Stimulated activated CD4-positive, alpha-beta T cell treated with anti-CD3 and anti-CD28 coated beads, Interleukin-1b, Interleukin-23, amount 100 ng/mL, for 24 hours (primary cell): ENCODE measurements at places on chromosomes 3 and 15.

DNA sequence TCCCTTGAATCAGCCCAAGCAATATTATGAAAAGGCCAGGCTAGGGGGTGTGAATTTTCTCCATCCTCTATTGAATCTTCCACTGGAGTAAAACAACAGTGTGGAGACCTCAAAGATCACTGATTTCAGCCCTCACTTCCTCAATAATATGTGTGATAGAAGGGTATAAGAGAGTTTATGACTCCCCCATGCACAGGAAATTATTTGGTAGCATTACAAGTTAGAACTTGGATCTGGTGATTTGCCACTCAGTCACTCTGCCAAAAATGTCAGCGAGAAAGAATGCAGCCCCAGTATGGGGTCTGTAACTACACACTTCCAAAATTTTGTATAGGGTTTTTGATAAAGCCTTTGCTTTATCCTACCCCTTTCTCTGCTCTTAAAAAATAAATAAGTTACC lies 81.0 kb upstream of the KCNMB2 start:
- no peak for DNase-seq

- DNase-seq: no peak
These were observed 63.5 kb downstream of the MLH1 start for GRCh38 chr3:37056826-37057225.

DNA sequence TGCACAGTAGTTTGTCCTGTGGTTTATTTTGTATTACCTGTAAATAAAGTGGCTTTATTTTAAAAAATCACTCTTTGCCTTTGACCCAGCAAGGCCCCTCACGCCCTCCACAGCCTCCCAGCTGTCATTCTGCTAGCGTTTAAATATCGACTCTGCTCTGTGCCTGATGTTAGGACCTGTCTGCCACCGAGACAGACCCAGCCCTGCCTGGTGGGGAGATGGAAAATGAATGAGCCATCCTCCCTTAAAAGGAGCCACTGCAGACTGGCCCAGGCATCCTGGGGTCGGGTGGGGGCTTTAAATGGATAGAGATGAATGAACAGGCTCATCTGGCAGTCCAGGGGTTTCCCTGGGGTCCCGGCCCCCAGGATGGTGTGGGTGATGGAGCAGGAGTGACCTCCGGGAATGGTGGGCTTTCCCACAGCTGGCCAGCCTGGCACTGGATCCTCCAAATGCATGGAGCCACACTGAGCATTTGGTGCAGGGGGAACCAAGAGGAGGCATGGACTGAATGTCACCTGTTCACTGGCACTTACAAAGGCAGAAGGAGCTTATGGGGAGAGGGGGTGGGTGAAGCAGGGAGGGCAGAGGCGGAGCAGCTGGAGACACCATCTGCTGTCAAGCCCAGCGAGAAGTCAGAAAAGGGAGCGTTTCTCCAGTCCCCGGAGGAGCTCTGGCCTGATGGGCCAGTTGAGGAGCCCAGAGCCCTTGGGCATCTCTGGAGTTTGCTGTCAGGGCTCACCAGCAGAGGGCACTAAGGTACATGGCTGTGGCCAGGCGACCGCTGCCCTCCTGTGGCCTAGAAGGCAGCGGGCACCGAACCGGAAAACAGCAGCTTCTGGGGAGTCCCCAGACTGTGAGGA lies 11.9 kb downstream of the GRM2 start:
- no peak for DNase-seq

DNA sequence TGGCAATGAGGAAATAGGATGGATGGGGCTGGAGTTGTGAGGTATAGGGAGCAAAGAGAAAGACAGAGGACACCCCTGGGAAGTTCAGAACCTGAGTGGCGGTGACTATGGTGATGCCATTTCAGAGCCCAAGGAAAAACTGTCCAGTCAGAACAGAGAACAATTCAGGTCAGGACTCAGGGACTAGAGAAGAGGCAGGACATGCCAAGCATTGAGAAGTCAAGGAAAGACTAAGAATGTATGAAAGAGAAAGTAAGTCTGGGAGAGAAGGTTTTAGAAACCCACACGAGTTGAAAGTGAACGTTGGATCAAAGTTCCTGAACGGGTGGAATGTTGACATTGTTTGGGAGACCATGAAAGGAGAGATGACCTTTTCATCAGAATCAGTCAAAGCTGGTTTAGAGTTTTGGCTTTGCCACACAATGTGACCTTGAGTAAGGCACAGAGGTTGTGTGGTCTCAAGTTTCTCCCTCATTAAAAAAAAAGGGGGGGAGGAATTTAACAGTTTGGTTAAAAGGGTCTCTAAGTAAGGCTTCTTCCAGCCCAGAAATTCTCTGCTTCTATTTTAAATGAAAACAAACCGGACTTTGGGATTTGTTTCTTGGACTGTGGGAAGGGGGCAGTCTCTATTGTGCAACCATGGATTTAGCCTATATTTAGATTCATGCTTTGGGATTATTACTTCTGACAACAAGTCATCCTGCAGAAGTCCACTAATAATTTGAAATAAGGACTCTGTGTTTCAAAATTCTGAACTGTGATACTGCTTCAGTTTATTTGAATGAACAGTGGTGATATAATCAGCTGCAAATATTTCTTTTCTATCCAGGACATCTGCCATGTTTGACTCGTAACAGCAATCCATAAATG lies 315.9 kb upstream of the TBL1XR1 start:
- no peak for DNase-seq

- DNase-seq: no peak
These were observed 14.1 kb downstream of the IL17RD start for GRCh38 chr3:57151021-57151449.

- DNase-seq: peak; percentile 12
These were observed 26.1 kb downstream of the FAM174B start for GRCh38 chr15:92629276-92629974.

DNA sequence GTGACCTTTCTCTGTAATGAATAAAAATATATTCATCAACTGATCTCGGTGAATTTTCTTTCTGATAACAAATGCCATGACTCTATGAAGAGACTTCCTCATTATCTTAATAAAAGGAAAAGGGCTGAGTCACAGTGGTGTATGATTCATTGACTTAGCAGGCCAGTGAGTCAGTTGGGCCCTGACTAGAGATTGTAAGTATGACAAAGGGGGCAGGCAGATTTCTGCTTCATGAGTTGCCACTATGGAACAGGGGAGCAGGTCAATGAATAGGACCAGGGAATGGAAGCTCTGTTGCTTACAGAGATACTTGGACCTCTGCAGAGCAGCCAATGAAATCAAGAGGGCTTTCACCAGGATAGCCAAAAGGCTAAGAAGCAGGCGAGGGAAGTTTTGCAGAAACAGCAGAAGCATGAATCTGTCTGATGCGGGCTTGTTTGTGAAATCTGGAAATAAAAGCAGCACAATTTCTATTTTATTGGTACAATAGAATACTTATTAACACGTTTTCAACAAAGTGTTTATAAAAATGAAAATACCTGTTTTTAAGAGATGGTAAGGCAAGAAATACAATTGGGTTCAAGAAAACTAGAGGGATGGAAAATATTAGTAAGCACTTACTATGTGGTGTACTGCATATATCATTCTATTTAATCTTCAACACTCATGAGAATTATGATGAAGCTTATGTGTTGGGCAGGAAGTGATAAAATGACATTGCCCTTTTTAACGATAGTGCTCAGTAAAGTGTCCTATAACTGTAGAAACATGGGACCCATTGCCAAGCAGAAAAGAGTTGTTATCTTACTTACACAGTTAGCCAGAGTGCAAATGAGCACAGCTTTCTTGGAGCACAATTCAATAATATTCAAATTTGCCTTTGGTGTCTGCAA lies 169.8 kb upstream of the MYRIP start:
- DNase-seq: no peak

DNA sequence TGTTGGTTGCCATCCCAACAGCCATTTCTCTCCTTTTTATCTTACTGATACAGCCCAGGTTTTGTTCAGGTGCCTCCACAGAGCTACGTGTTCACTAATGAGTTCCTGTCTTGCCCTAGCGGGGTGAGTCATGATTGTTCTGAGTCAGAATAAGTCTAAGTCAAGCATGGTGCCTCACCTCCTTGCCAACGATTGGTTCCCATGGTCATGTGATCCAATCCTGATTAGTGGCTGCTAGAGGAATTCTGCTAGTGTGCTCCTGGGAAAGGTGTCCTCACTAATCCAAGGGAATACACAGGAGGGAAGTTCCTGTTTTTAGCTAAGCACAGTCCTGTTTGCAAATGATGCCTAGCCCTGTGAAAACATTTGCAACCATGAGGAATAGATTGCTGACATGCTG lies 99.8 kb downstream of the NSUN3 start:
- DNase-seq: peak; percentile 1

DNA sequence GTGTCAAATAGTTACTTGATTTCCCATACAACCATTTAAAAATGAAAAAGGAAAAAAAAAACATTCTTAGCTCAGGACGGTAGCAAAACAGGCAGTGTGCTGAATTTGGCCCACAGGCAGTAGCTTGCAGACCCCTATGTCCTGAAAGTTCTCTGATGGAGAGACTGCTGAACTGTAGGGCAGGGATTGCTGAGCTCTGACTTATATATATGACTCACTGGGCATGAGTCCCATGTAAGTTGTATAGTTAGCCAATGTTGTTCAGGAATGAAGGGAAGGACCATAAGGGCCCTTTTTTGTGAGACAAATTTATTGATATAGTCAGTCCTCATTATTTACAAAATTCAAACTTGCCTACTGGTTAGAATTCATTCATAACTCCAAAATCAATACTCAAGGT lies 36.9 kb upstream of the FRMD4B start:
- no peak for DNase-seq

DNA sequence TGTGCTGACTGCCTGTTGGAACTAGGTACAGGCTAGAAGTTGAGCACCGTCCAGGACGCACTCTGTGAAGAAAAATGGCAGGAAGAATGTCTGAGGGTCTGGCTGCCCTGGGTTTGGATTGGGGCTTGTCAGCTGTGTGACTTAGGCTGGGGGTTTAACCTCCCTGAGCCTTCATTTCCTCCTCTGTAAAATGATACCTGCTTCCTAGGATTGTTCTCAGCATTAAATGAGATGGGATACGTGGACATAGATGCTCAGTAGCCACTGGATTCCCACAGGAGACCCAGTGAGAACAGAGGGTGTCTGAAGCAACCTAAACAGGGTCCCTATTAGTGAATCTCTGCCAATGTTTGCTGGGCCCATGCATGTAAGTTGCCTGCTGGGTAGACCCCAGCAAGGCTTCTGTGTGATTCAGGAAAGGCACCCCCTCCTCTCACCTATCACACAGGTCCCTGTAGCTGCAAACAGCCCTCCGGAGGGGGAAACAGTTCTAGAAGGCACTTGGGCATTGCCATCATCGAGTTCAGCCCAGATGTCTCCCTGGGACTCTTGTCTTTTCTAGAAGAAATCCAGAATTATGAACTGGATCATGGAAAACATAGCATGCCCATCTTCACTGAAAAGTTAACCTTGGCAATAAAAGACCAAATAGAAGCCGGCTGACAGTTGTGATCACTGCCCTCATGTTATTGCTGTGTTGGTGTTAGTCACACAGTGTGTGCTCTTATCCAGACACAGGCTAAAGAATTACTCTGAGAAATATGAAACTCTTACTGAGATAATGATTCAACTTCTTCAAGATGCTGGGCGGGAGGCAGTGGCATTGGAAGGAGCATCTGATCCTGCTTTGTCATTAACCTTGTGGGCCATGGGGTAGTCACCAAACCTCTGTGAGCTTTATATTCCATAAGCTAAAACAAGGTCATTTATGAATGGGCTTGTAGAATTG lies 64.5 kb downstream of the SMAD6 start:
- no peak for DNase-seq

GRCh38 chr15:46622851-46623250 lies 988.0 kb downstream of the SQOR start:
- no peak for DNase-seq

DNA sequence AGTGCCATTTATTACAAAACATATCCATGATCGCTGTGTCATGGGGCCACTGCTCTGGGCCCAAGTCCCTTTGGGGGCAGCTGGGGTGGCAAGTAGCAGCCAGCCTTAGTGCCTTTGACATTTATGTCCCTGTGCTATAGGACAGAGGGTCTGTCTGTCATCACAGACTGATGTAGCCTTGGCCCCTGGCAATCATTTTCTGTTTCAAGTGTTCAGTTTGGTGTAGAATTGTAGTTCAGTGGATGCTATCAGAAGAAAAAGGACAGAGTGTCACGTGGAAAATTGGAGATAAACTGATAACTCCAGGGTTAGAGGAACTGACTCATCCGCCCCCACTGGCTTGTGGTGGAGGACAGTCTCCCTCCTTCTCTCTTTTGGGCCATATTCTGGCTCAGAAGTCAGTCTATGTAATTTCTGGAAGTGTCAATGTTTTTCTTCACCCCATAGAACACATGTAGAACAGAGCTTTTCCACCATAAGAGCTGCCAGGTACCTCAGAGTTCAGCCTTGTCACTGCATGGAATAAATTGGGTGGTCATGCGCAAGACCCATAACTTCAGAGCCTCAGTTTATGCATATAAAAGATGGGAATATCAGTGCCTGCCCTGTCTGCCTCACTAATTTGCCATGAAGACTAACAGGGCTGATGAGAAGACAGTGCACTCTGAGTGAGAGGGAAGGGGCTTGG lies 4.5 kb upstream of the MRPS22 start:
- no peak for DNase-seq

- no peak for DNase-seq
These were observed 133.3 kb downstream of the EPHB1 start for GRCh38 chr3:134928392-134928791.

DNA sequence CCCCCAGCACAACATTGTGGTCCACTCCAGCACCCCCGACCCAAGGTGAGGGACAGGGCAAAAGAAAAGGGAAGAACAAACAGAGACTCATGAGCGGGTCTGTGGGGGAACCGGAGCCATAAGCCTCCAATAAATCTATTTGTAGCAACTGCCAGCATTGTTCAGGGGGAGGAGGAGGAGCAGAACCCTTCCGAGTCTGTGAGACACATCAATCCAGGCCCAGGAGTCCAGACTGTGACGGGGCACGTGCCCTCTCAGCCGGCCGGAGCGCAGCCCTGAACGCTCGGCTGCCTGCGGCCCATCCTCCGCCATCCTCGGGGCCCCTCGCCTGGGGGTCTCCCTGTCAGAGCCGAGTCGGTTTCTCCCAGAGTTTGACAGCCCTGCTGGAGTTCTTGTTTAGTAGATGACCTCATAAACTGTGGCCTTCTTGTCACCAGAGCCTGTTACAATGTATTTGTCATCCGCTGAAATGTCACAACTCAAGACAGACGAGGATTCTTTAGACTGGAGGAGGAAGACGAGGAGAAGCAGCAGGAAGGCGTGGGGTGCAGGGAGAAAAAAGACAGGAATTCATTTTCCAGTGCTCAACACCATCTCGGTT lies 47.9 kb downstream of the TLE3 start:
- no peak for DNase-seq

DNA sequence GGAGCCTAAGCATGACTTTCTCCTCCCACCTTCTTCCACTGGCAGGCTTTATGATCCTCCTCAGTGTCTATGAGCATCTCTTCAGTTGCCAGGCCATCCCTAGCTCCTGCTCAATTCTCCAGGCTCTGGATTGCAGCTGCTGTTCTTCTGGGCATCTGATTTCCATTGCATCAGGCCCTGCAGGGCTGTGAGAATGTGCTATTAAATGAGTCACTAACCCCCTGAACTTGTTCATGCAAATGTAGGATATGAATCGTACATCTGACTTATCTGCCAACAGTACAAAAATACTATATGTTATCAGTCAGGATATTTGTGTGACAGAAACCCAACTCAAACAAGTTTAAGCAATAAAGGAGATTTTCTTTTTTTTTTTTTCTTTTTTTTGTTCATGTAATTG lies 11.9 kb downstream of the GPR176 start:
- DNase-seq: no peak

GRCh38 chr15:71660501-71660900 lies 149.9 kb upstream of the NR2E3 start:
- DNase-seq: no peak

- no peak for DNase-seq
These were observed 12.8 kb upstream of the PLXNA1 start for GRCh38 chr3:126970101-126970500.
